EL (cell line): ENCODE measurements at places on chromosomes 7 and 10.

DNA sequence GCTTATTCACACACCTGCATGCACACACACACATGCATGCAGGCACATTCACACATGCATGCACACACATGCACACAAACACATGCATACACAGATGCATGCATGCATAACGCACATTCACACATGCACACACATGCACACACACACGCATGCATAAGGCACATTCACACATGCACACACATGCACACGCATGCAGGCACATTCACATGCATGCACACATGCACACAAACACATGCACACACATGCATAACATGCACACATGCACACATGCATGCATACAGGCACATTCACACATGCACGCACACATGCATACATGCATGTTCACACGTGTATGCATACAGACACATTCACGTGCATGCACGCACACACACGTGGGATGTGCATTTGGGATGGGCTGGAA is 165.8 kb downstream of the PAXIP1 start:
- no peak for DNase-seq

- no peak for DNase-seq
Observed at GRCh38 chr7:1674161-1675035, 4.3 kb downstream of the ELFN1 start.

DNA sequence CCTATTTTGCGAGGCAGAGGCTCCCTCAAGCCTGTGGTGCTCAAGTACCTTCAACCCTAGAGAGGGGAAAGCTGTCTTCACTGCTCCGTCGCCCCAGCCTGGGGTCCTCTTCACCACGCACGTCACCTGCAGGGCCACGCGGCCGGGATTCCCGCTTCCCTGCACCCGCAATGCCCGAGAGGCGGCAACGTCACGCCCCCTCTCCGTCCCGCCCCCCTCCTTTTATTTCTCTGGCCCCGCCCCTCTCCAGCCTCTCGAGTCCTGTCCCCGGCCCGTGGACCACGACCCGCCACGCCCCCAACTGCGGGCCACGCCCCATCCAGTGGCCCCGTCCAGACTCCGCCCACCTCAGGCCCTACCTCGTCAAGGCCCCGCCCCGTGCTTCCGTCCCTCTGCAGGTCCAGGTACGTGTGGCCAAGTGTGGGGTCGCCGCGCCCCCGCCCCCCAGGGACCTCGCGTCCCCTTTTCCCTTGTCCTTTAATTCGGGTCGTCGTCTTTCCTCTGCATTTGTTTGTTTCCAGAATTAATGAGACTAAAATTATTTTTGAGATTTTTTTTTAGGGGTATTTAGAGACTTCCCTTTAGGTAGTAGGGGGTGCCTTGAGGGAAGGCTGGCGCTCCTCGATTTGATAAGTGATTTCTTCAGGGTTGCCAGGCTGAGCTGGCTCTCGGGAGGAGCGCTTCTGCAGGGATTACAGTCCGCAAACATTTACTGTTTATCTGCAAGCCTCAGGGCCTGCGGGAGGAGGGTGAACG is 69.8 kb upstream of the BAIAP2L1 start:
- peak; percentile 9 for DNase-seq

- no peak for DNase-seq
Observed at GRCh38 chr10:59677253-59677831, 32.3 kb downstream of the SLC16A9 start.

- no peak for DNase-seq
Observed at GRCh38 chr7:28183627-28184026, 3.0 kb upstream of the JAZF1 start.

DNA sequence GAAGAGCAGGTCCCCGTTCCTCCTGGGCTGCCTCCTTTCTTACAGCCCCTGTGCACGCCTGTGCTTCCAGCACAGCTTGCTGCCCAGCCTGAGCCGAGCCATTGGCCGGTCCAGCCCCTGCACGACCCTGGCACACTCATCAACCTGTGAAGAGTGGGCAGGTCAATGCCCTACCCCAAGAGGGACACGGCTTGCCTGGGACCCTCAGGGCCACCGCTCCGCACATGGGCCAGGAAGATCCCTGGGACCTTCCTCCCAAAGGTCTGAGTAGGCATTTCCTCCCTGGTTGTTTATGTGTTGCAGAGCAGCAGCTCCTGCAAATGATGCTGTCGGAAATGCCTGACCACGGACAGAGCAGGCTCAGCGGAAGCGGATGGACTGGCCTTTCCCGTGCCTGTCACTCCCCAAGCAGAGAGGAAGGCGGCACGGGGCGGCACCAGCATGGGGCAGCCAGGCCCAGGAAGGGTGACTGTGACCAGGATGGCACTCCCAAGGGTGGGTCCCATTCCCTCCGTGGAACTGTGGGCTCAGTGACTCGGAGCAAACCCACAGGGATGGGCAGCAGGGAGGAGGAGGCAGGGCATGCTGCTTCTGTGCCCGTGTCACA is 252.5 kb downstream of the TNS3 start:
- no peak for DNase-seq

- peak; percentile 36 for DNase-seq
Observed at GRCh38 chr10:118832241-118832651, 77.5 kb upstream of the CACUL1 start.

- peak; percentile 25 for DNase-seq
Observed at GRCh38 chr10:98589007-98589406, 142.3 kb upstream of the HPS1 start.

- no peak for DNase-seq
Observed at GRCh38 chr10:43952760-43953159, 304.1 kb upstream of the ZNF32 start.

GRCh38 chr10:125002423-125003145 is 60.7 kb downstream of the ZRANB1 start:
- no peak for DNase-seq

GRCh38 chr7:112759905-112760304 is 30.3 kb downstream of the TMEM168 start:
- DNase-seq, result no peak

GRCh38 chr10:122531939-122532338 is 28.6 kb upstream of the DMBT1 start:
- no peak for DNase-seq

GRCh38 chr10:11225935-11226334 is 208.3 kb downstream of the CELF2 start:
- DNase-seq, result no peak
